ENCODE measurements at places on chromosomes 3 and 15.

- no peak for DNase-seq
These were observed 437.4 kb upstream of the TPRG1 start for GRCh38 chr3:188734395-188734794.

DNA sequence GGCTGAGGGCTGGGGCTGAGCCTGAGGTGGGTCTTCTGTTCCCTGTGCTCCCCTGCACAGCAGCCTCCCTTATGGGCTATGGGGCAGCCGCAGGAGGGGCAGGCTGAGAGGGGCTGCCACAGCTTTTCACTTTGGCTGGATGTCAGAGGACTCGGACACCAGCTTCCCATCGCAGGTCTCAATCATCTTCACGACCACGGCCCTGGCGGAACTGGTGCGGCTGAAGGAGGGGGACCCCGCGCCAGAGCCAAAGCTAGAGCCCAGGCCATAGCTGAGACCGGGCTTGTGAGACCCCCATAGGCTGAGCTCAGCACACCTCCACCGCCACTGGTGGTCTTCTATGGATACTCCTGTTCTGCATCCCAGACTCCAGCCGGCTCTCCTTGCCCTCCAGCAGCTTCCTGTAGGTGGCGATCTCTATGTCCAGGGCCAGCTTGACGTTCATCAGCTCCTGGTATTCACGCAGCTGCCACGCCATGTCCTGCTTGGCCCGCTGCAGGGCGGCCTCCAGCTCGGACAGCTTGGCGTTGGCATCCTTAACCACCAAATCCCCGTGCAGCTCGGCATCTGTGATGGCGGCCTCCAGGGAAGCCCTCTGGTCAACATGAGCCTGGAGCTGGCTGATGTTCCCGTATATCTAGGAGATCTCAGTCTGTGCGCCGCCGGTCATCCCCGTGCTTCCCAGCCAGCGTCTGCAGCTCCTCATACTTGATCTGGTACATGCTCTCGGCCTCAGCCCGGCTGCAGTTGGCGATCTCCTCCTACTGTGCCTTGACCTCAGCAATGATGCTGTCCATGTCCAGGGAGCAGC is 181.7 kb upstream of the SYNPR start:
- DNase-seq, result no peak

DNA sequence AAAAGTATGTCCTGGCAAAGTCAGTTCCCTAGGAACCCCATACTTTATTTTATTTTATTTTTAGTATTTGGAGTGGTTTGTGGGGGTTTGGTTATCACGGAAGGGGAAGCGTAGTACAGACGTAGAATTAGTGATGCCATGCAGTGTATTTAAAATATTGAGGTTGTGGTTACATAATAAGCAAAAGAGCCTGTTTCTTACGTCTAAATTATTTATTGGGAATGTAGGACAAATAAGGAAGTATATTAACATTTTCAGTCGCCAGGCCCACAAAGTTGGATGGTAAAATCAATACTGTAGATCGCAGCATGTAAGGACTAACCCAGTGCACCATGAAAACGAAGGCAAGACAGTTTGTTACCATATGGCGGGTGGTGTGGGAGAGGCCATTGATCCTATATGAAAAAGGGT is 558 bp downstream of the DTWD1 start:
- no peak for DNase-seq

GRCh38 chr3:57252404-57252803 is 24.9 kb downstream of the APPL1 start:
- no peak for DNase-seq

DNA sequence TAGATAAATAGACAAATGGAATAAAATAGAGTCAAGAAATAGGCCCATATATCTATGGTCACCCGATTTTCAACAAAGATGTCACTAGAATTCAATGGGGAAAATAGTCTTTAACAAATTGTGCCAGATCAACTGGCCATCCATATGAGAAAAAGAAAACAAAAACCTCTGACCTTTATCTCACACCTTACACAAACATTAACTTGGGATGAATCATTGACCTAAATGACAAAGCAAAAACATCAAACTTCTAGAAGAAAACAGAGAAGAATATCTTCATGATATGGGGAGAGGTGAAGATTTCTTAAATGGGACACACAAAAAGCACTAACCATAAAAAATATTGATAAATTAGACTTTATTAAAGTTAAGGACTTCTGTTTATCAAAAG is 31.9 kb downstream of the ITGA11 start:
- no peak for DNase-seq

GRCh38 chr3:39343076-39343717 is 13.7 kb downstream of the CCR8 start:
- no peak for DNase-seq

DNA sequence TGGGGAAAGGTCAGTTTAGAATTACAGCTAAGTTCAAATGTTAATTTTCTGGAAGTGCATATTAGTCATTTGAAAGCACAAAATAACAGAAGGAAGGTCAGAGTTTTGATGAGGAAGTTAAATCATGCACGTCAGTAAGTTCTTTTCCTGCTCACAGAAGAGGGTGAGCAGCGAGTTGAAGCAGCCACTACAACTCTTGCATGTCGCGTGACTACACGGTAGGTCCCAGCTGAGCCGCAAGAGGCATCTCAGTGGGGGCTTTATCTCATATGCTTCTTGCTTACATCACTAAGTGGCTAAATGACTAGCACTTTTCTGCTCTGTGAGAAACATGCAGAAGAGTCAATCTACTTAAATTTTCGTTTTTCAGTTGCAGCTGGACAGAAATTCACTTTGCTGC is 21.3 kb upstream of the SEC62 start:
- DNase-seq, result no peak

- DNase-seq, result no peak
These were observed 5.1 kb upstream of the HAPLN3 start for GRCh38 chr15:88900309-88900981.

DNA sequence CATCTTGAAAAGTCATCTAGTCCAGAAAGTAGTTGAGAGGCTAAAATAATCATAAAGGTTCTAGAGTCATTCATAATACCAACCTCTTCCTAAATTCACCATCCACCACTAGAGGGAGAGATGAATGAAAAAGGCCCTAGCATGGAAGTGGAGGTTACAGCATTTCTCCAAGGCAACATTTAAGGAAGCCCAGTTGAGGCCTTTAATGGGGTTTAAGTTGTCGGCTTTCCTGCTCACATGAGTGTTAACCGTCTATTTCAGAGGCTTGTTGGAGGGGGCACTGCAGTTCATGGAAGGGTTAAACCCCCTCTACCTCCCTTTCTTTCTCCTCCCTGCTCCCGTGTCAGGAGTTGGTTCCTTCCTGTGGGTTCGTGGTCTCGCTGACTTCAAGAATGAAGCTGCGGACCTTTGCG is 3.8 kb upstream of the SLCO3A1 start:
- DNase-seq, result no peak

GRCh38 chr3:12963922-12964701 is 109.1 kb downstream of the IQSEC1 start:
- peak; percentile 70 for DNase-seq

DNA sequence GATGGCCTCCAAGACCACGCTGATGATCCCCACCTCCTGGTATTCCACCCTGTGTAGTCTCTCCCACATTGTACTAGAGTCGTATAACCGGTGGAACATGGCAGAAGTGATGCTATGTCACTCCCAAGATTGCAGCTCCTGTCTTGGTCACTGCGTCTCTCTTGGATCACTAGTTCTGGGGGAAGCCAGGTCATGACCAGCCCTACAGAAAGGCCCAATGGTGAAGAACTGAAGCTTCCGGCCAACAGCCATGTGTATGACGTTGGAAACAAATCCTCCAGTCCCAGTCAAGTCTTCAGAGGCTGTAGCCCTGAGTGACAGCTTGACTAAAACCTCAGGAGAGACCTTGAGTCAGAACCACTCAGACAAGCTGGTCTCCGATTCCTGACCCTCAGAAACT is 61.9 kb upstream of the FNDC3B start:
- no peak for DNase-seq

- DNase-seq, result peak; percentile 22
These were observed 54.2 kb upstream of the RBMS3 start for GRCh38 chr3:29226706-29227105.

- no peak for DNase-seq
These were observed 58.6 kb upstream of the FGD5 start for GRCh38 chr3:14760185-14760584.

DNA sequence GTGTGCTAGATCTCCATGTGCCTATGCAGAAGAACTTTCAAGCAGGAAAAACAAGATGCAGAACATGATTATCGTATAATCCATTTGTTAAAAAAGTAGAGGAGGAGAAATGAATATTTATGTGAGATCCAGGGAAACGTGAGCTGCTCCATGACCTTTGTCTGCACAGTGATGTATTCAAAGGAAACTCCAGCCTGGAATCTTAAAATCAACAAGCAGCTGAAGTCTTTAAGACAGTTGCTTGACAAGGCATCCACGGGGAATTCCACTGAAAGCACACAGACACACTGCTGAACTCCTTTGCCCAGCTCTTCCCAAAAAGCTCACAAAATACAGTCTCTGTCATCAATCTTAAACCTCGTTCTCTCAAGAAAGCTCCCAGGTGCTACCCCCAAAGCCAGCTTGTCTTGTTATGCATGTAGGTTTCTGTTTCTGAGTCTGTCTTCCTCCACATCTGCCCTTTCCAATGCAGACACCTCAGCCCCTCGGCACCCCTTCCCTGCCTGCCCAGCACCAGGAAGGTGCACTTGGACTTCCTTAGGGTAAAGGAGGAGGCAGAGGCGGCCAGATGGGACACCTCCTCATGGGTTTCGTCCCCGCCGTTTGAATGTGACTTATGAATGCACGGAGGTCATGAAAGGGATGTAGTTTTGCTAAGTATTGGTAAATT is 28.7 kb downstream of the LRRK1 start:
- no peak for DNase-seq

- no peak for DNase-seq
These were observed 197.1 kb downstream of the UACA start for GRCh38 chr15:70566047-70566835.

DNA sequence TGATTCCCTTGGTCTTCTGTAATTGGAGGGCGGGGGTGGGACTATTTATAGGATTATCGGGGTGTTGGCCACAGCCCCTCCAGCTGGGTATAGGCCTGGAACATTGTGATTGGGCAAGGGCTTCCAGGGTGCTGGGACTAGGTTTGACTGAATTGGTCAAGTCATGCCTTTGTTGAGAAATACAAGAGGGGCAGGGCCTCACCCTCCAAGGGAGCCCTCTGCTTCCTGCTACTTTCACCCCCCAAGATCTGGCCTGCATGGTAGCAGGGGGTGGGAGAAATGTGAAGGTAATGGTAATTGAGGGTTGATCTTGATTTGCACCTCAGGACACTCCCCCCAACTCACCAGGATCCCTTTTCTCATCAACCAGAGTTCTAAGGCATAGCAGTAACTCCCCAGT is 25.2 kb downstream of the TRIM71 start:
- no peak for DNase-seq

DNA sequence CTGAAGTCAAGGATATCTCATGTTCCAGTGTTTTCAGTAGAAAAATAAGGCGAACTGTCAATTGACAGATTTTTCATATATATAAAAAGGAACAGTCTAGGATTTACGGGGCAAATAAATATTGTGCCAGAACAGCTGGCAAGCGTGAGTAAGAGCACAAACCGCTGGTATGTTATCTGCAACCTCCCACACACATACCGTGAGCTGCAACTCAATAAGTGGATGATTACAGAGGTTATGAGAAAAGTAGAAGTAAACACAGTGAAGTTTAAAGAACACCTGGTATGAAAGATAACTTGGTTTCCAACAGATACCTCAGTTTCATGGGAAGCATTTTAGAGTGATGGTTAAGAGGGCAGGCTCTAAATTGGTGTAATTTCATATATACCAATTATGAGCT is 733.4 kb downstream of the TUSC7 start:
- no peak for DNase-seq

DNA sequence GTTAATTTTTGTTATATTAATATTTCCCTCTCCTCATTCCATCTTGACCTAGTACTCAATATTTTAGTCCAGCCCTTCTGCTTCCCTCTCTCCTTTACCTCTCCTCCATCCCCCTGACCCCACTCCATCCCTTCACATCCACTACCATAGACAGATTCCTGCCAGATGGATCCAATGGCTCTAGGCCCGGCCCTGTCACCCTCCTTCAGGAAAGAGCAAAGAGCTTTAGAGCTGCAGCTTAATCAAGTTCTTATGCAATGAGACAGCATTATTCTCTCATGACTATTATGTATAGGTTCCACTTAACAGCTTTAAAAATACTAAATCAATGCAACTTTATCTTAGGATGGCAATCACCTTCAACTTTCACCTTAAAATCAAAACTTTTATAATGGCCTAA is 200.7 kb upstream of the TTC14 start:
- no peak for DNase-seq

- no peak for DNase-seq
These were observed 52.5 kb upstream of the C15orf61 start for GRCh38 chr15:67468416-67468815.

- DNase-seq, result no peak
These were observed 47.9 kb downstream of the PIK3CA start for GRCh38 chr3:179196098-179196497.

DNA sequence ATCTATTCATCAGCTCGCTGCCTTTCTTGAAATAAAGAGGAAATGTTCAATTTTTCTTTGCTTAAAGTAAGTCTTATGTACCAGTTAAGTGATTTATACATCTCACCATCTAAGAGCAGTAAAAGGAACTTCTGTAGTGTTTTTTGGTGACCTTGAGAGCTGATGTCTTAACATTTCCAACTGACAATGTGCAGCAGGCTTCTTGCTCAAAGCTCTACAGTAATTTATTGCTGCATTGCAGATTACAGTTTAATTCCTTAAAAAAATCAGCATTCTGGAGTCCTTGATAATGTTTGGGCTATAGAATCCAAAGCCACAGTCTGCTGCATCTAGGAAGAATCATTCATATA is 61.6 kb downstream of the DIPK2A start:
- no peak for DNase-seq

GRCh38 chr3:71101626-71102025 is 481.9 kb downstream of the FOXP1 start:
- DNase-seq, result no peak

DNA sequence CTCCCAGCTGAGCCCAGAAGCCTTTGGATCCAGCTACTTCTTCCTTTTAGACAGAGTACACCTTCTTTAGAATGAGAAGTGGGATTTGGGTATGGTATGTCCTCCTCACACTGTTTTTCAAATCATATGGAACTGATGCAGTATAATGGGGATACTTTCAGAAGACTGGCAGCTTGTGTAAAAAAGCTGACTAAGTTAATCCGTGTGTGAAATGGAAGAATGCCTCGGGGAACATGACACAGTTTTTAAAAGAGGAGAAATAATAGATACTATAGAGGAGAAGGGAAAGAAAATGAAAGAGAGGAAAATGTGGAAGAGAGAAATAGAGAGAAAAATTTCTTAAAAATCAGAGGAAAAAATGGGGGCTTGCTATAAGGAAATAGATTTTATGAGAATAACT is 47.7 kb downstream of the TUSC7 start:
- DNase-seq, result no peak

Measured in NCI-H2029 treated with DMSO at 0.1 percent for 48 hours (cell line).